ENCODE measurements at places on chromosomes 2 and 18. TPM values are rescaled to one million over a fixed set of nuclear protein-coding genes. Genes with fewer than 3 reads are reported as not detected.

Gene TUBB6
- polyA plus RNA-seq, result 680 TPM

Gene MALL
- polyA plus RNA-seq, result 56.1 TPM

Gene NPHP1
- polyA plus RNA-seq, result 6.0 TPM

Gene DTYMK
- polyA plus RNA-seq, result 112 TPM

Gene ZNF521
- polyA plus RNA-seq, result not detected

Gene PXDN
- polyA plus RNA-seq, result 26.9 TPM
